EH (cell line): ENCODE measurements at places on chromosomes 4 and X.

DNA sequence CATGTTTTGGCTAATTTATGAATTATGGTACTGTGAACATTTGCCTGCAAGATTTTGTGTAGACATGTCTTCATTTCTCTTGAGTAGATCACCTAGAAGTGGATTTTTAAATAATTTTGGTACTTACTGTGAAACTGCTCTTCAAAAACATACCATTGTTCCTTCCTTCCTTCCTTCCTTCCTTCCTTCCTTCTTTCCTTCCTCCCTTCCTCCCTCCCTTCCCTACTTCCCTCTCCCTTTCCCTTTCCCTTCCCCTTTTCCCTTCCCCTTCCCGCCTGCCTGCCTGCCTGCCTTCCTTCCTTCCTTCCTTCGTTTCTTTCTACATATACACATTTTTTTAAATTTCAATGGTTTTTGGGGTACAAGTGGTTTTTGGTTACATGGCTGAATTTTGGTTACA is 63.4 kb downstream of the HTT start:
- DNase-seq, result no peak

GRCh38 chrX:129843209-129843458 is 552 bp downstream of the ZDHHC9 start:
- DNase-seq, result no peak

DNA sequence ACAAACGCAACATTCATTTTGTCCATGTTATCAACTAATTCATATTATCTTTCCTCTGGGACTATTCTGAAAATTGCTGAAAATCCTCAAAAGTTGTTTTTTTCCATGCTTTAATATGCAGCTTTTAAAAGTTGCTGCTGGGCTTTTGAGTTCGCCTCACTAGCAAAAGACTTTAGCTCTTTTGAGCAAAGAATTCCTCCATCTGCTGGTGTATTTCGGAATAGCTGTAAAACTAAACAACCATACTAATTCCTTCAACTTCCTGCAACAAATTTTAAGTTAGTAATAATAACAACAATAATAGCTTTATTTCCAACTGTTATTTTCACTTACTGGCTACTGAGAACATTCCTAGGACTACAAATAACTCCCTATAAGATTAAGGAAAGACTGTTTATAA is 124.5 kb upstream of the PLAC1 start:
- DNase-seq, result peak; percentile 52

DNA sequence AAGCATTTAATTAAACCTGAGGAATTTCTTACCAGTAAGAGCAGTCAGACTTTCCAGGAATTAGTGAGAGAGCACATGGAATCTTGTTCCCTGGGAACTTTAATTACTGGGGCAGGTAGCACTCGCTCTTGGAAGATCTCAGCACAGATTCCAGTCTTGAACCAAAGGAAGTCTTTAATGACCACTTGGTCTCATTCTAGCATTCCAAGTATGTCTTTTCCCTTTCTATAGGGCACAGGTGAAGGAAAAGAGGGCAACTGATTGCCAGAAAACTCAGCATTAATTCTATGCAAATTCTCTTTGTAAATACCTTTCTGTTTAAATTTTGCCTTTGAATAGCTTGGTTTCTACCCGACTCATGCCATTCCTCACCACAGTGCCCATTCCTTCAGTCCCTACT is 236.6 kb downstream of the LDB2 start:
- no peak for DNase-seq

DNA sequence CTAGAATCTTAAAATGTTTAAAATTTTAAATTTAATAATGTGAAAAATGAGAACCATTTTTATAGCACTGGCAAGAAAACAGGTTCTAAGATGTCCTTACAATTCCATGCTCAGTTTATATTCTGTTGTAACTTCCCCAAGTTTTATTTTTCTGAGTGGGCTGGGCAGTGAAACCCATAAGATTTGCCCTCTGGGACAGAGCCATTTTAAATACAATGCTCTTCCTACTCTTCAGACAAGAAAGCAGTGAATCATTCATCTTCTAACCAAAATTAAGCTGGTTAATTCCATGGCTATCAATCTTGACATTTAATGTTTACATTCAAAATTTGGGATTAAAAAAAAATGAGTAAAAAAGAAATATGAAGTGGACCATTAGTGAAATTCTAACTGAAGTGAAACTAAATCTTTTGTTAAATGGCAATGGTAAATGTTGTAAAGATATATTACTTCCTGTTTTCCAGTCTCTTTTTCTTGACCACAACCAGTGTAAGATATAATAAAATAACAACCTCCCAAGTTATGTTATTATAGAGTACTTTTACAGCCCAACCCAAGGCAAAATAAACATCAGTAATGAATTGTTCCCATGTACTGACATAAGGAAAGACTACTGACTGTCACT is 37.2 kb upstream of the PTPN13 start:
- peak; percentile 60 for DNase-seq

GRCh38 chr4:172393220-172393619 is 580.0 kb downstream of the GALNTL6 start:
- DNase-seq, result no peak

DNA sequence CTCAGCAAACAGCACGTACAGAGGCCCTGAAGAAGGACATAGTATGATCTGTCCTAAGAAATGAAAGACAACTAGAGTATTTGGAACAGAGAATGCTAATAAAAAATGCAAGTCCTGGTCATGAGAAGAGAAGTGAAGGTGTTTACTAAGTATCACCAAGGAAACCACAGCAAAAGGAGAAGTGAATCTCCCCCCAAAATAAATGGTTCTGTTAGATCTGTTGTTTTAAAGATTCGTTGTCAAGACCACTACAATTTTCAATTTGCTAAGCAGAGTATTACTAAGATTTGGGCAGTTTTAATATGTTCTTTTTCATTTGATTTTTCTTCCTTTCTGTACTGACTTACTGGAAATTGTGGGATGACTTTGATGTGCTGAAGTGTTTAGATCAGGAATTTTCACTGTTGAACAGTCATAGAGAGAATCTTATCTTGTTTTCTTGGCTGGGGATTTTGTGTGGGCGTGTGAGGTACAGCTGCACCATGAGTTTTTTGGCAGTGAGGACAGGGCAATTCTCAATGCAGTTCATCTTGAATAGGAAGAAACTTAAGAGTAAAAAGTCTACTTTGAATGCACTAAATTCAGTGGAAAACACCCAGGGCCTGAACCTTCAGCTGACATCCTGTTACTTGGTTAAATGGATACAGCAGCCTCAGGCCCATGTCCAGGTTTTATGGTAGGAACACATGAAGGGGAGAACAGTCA is 132.2 kb downstream of the STIM2 start:
- no peak for DNase-seq

DNA sequence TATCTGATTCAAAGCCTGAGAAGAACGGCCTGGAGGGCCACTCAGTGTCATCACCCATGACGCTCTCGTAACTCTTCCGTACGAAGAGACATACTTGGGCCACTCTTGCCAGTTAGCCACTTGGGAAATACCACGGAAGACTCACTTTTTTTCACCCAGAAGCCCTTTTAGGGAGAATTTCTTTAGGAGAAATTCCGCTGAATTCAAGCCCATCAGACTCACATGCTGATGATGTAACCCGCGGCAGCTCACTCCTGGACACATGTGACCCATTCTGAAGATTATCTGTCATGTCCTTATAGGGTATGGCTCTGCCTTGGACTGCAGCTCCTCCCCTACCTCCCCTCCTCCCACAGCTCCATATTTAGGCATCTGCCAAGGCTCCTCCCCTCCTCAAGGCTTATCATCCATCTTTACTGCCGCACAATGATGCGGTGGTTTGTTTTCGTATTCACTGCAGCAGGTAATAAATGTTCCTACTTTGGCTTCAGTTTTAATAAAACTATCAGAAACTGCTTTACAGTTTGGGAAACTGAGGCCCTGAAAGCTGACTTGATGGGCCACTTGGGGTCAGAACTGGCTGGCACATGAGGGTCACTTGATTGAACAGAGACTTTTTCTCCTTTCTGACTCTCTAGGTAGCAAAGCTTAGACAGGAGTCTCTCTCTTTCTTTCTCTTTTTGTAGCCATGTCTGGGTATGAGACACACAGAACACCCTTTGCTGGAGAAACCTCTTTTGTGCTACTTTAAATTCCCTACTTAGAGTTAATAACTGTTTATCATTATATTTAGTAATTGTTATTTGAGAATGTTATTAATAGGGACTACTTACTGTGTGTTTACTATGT is 42.1 kb downstream of the RHOH start:
- no peak for DNase-seq

DNA sequence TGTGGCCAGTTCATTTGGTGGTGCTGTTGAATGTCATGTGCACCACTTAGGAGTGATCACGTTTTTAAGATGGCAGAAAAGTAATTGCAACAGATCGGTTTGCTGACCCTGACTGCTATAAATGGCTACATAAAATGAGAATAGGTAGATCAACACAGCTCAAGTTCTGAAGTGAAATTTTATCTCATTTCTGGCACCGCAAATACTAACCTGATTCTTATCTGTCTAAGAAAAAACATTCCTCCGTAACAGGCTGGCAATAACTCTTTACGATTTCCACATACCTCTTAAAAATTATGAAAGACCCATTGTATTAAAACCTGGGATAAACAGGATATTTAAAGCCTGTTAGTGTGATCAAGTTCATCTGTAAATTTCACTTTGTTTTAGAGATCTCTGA is 387.5 kb downstream of the PDGFC start:
- DNase-seq, result peak; percentile 35

DNA sequence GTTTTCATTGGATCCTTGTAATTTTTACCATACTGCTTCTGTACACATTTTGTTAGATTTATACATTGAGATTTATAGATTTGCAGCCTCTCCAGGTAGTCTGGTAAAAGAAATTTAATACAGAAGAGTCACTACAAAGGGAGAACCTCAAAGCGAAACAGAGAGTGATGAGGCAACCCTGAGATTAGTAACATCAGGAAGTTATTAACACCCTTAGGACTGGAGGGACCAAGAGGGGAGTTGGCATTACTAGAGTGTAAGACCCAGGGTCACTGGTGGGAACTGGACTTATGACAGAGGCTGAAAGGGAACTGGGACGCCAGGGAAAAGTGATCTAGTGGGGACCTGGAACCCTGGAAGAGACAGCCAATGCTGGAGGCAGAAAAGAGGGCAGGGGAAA is 20.6 kb upstream of the MAML3 start:
- DNase-seq, result no peak

- no peak for DNase-seq
Observed at GRCh38 chrX:130179579-130180215, 7.9 kb downstream of the RAB33A start.

DNA sequence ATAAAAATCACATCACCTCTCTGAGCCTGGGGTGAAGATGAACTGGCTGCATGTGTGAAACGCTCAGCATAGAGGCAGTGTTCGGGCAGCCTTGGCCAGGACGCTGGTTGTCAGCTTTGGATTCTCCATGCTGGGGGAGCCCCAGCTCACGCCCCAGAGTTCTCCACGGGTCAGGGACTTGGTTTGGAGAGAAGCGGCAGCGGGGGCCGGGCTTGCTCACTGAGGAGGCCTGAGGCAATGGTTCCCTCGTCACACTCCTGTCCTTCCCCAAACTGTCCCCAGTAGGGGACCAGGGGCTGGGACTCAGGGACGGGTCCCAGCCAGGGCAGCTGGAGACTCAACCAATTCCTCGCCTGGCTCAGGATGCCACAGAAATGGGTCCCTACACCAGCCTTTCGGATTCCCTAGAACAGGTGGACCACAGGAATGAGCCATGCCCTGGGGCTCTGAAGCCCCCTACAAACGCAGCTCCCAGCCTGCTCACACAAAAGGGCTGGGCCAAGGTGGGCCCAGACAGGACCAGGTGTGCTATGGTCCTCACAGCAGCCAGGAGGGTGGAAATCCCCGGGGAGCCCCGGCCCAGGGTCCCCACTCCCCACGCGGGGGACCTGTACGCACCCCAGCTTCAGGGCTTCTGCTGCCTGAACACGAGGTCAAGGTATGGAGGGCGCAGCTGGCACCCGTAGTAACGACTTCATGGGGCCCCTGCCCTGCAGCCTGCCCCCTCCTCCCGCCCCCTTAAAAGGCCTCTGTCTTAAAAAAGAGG is 1.4 kb downstream of the MXD4 start:
- DNase-seq, result peak; percentile 9

DNA sequence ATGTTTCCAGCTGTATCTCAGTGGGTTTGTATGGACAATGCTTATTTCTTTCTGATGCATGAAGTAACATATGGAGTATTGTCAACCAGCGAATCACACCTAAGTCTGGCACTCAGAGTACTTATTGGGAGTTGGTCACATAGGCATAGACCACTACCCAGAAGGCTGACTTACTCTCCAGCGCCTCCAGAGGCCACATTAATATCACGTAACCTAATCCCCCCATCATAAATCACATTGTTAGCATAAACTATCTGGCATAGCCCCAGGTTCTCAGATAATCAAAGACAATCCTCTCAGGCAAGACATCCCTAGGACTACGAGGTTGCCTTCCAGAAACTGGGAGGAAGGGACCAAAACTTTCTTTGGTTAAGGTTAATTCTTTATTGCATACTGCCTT is 560.5 kb upstream of the PABPC4L start:
- no peak for DNase-seq

- DNase-seq, result no peak
Observed at GRCh38 chrX:138858438-138858837, 146.9 kb upstream of the FGF13 start.

DNA sequence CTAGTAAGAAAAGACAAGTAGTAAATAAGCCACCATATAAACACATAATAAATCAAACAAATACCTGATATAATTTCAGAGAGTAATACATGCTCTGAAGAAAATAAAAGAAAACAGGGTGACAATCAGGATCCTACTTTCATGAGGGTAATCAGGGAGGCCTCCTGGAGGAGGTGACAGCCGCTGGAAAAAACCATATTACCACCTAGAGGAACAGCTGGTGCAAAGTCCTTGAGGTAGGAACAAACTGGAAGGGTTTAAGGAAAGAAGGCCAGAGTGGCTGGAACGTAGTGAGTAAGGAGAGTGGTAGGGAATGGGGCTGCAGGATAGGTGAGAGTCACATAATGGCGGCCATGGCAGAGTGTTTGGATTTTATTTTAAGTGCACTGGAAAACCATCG is 19.1 kb upstream of the PLAC1 start:
- no peak for DNase-seq

- DNase-seq, result peak; percentile 64
Observed at GRCh38 chrX:54358424-54359211, 772 bp upstream of the WNK3 start.

DNA sequence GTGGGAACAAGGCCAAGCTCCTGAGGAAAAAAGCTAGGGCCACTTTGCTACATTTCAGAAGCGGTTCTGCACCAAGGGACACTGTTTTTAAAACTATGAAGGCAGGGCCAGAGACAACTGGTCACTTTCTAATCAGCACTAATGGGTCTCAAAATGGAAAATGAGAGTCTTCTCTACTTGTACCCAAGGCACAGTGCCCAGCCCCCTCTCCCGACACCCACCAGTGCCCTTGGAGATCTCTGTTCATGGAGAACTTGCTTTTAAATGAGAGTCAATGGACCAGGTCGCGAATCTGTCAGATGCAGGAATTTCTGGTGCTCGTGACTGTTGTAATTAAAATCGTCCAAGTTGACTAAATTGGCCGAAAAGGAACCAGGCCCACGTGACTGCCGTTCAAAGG is 591.6 kb downstream of the BCOR start:
- no peak for DNase-seq

- DNase-seq, result peak; percentile 91
Observed at GRCh38 chrX:100643956-100644860, at the start of gene SRPX2. TSS of gene SRPX2 (plus strand) at chrX:100644199. CDS start at chrX:100646323, 2,124 bp downstream.

GRCh38 chrX:123487669-123488068 is 245.2 kb downstream of the THOC2 start:
- peak; percentile 47 for DNase-seq
